ENCODE measurements at places on chromosomes 5 and 9. TPM values are rescaled to one million over a fixed set of nuclear protein-coding genes. Genes with fewer than 3 reads are reported as not detected.
A peak's percentile ranks its signal among the peaks of the same experiment; 100 is the strongest.

DNA sequence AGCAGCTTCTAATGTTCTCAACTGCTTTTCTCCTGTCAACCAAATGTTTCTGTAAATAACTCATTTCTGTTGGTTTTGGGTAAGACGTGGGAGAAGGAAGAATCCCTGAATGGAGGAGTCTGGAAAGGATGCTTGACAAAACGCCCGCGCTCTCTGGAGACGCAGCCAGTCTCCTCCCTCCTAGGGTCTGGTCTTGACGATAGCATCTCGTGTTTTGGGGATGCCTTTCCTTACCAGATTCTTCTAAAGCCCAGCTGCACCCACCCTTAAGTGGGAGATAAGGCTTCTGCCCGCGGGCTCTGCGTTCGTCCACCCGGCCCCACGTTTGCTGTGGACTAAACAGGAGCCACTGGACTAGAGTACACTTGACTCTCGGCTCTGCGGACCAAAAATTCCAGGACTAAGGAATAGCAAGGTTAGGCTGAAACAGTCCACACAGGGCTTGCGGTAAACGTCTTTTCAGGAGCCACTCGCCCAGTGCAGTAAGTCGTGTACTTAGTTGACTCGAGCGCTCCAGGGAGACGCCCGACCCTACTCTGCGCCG is 491 bp upstream of the CTSL start:
- DNase-seq = no peak

- DNase-seq = no peak
Observed at GRCh38 chr5:65539827-65540226, 23.1 kb downstream of the CENPK start.

DNA sequence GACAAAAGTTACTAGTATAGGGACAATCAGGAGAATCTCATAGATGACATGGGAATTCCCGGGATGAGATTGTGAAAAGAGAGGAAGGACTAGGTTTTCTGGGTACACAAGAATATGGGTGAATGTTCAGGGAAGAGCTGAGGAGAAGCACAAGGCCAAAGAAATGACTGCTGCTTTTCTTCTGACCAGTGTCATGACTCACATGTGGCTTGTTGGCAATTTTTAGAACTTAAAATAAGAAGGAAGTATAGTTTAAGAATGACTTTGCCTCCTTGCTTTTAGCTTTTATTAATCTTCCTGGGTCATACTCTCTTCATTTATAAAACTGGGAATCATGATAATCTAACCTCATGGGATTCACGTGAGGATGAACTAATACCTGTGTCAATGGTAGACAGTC is 652.4 kb upstream of the MEF2C start:
- no peak for DNase-seq

DNA sequence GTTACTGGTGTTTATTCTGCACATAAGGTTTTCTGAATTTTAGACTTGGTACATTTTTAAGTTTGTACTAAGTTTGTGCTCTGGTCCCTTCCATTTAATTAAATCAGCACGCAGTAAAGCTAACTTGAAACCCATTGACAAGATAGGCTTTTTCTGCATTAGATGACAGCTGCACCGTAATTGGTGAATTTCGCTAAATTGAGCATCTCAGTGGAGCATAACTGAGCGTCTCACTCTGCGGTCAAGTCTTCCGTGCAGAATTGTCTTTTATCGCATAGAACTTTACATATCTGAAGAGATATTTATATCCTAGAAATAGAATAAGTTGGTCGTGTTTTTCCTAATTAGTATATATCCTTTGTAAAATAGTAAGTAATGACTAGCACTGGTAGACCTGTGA is 4.1 kb downstream of the SUB1 start:
- no peak for DNase-seq

DNA sequence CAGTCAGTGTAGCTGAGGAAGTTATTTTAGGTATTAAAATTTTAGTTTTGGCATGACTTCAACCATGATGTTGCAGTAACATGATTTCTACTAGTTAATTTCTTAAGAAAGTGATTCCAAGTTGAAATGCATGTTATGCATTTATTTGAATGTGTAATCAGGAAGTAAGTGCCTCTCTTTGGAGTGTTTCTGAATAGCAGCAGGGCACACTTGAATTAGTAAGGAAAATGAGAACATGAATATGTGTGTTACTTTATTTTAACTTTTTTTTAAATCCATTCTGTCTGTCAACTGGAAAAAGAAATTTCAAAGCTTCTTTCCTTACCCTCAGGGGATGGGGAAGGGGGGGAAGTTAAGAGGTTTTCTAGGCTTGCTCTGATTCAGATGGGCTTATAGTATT is 40.4 kb downstream of the CTNNA1 start:
- no peak for DNase-seq

DNA sequence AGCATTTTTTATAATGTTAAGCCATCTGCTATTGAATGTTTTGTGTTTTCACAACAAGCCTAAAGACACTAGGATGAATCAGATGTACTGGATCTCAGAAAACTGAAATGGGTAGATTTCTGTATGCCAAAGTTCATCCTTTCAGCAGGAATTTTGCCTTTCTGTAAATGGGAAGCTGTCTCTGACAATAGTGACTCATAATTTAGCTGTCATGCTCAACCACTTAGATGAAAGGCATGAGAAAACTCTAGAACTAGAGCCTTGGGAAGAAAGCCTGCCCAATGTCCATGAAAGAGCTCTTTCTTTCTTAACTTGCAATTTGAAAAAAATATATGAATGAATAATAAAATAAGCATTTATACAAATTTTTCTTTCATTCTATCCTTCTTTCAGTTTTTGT is 616.0 kb upstream of the EDIL3 start:
- no peak for DNase-seq

- DNase-seq = peak; percentile 78
Observed at GRCh38 chr5:152072091-152072490, 147.4 kb upstream of the GLRA1 start.

GRCh38 chr5:95317085-95317484 is 32.2 kb upstream of the MCTP1 start:
- no peak for DNase-seq

DNA sequence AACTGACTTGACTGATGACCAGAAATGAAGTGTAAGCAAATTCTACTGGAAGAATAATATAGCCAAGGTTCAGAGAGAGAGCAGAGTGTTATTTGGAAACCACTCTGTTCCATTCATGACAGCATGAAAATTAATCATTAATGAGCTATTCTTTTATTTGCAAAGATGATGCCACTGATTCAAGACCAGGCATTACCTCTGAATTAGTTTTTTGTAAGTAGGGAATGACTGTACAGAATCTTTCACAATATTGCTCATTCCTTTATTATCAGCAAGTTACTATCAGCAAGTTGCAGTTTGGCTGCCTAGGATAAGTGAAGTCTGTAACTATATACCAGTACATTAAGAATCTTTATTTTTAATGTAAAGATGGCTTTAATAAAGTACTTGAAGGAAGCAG is 75.1 kb upstream of the RGMB start:
- no peak for DNase-seq

GRCh38 chr9:87543251-87543650 is 45.6 kb downstream of the DAPK1 start:
- DNase-seq = no peak

GRCh38 chr9:86795823-86796553 is 151.3 kb downstream of the GAS1 start:
- peak; percentile 81 for DNase-seq

DNA sequence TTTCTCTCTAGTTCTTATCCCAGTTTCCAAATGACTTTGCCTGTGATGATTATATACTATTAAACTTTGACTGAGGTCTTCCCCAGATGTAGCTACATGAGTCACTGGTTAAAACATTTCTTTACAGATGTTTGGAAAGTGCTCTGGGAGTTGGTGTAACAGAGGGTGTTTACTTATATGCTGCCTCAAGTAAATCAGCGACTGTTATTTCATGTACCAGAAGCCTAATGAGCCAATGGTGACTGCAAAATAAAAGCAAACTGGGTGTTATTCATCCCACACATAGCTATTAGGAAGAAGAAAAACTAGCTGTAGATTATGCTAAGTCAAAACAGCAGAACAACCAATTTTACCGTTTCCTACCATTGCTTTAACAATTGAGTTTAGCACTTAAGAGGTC is 929.7 kb upstream of the SEMA6A start:
- DNase-seq = no peak

GRCh38 chr9:125472562-125472925 is 210.9 kb downstream of the GAPVD1 start:
- no peak for DNase-seq

The FOXD4L3 gene
- polyA plus RNA-seq = 0.05 TPM

The SLCO6A1 gene
- not detected for polyA plus RNA-seq
